ENCODE measurements at places on chromosomes 12 and 14. TPM values are rescaled to one million over a fixed set of nuclear protein-coding genes. Genes with fewer than 3 reads are reported as not detected.

The NAP1L1 gene
- 255 TPM for total RNA-seq

The NR4A1 gene
- 238 TPM for total RNA-seq

The CD69 gene
- total RNA-seq: 2.6 TPM

The RPL10L gene
- total RNA-seq: not detected

The IRAK3 gene
- total RNA-seq: 15.8 TPM

GRCh38 chr12:96502949-96503532, 13.7 kb downstream of the CFAP54 start:
- no peaks in the 10 kb centered on the region for H3K4me1 ChIP-seq
- H3K27me3 ChIP-seq: no peaks in the 10 kb centered on the region
- peak overlapping the region; percentile 0 for H3K27ac ChIP-seq

DNA sequence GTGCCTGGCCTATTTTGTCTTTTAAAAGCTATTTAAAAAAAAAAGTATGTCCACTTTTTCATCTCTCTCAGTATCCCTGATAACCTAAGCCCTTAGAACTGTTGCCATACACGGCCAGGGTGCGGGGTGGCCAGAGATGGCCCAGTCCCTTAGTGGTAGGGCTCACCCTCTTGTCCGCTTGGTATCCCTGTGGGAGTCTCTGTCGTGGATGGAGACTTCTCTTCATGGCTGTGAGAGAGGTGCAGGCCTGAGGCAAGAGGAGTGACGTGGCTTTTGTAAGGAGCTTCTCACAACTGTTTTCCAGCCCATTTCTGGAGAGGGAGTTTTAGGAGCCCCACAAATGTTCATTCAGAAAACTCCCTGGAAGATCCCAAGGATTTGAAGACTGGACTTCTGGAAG, 26.8 kb downstream of the XRCC3 start:
- no peak overlapping the region for H3K27ac ChIP-seq
- no peak for DNase-seq
- H3K27me3 ChIP-seq: no peaks in the 10 kb centered on the region
- H3K36me3 ChIP-seq: peaks cover 49% of the 10 kb centered on the region

DNA sequence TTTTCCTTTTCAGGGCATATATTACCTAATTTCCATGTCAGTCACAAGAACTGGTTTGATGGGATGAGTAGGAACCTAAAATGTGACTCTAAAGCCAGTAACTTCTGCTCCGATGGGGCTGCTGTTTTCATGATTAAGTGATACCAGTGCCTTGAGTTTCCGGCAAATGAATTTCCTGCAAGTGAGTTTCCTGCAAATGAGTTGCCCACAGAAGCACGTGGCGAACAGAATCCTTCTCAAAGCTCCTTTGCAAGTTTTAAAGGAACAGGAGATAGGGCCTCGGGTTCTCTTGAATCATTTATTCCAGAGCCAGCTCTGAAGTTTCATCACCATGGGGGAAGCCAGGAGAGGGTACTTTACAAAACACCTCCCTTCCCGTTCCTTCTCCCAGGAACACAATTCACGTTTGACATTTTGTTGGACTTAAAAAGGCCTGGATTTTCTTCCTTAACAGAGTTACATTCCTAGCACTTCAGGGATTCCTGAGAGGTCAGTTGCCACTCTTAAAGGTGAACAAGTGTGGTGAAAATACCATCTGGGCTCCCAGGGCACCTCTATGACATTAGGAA, 2.2 kb upstream of the PPTC7 start:
- no peaks in the 10 kb centered on the region for H3K36me3 ChIP-seq
- no peak for DNase-seq
- H3K27ac ChIP-seq: peak overlapping the region; percentile 68
- H3K4me1 ChIP-seq: no peaks in the 10 kb centered on the region
- H3K4me3 ChIP-seq: no peak overlapping the region

DNA sequence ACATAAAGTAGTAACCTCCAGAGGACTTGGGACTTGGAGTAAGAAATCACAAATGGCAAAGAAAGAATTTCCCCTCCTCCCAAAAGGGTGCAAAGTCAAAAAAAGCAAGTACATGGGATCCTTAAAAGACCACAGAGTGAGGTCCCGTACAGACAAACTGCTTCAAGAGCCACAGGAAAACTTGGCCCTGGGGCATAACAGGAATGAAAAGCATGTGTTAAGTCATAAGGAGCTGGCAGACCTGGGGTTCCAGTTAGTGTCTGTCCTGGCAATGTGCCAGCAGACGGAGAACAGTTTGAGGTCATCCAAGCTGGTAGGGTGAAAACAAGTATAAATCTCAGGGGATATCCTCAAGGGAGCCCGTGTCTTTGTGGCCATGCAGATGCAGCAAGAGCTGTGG, 73.2 kb downstream of the HSD17B6 start:
- H3K27me3 ChIP-seq: no peaks in the 10 kb centered on the region
- H3K4me3 ChIP-seq: no peak overlapping the region
- peaks cover 30% of the 10 kb centered on the region for H3K4me1 ChIP-seq
- H3K27ac ChIP-seq: no peak overlapping the region
- no peaks in the 10 kb centered on the region for H3K36me3 ChIP-seq
- DNase-seq: no peak

GRCh38 chr14:35340616-35341453, 48.7 kb downstream of the PSMA6 start:
- DNase-seq: no peak
- peak overlapping the region; percentile 33 for H3K4me3 ChIP-seq
- peak overlapping the region; percentile 96 for H3K27ac ChIP-seq
- peaks cover 72% of the 10 kb centered on the region for H3K4me1 ChIP-seq
- no peaks in the 10 kb centered on the region for H3K27me3 ChIP-seq
- no peaks in the 10 kb centered on the region for H3K36me3 ChIP-seq

DNA sequence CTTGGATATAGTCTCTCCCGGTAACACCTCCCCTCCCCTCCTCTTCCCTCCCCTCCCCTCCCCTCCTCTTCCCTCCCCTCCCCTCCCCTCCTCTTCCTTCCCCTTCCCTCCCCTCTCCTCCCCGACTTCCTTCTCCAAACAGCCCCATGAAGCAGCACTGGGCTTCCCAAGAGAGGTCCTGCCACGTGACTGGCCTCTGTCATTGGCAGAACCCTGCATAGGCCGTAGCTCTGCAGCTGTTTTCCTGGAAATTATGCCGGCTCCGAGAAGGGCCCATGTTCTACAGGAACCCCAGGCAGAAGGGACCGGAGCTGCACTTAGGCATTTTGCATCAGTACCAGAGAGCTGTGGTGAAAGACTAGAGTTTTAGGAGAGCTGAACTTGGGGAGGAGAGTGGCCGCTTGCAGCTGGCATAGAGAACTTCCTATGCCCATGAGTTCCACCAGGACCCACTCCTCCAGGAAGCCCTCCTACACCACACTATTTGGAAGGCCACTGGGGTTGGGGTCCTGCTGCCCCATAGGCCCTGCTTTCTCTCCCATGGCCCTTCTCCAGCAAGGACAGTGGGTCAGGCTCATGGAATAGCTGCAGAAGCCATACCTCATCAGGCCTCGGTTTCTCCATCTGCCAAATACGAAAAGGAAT, 5.1 kb upstream of the TNFAIP2 start:
- peak; percentile 86 for DNase-seq
- peak overlapping the region; percentile 68 for H3K27ac ChIP-seq
- no peaks in the 10 kb centered on the region for H3K27me3 ChIP-seq
- no peak overlapping the region for H3K4me3 ChIP-seq
- no peaks in the 10 kb centered on the region for H3K4me1 ChIP-seq
- H3K36me3 ChIP-seq: no peaks in the 10 kb centered on the region

DNA sequence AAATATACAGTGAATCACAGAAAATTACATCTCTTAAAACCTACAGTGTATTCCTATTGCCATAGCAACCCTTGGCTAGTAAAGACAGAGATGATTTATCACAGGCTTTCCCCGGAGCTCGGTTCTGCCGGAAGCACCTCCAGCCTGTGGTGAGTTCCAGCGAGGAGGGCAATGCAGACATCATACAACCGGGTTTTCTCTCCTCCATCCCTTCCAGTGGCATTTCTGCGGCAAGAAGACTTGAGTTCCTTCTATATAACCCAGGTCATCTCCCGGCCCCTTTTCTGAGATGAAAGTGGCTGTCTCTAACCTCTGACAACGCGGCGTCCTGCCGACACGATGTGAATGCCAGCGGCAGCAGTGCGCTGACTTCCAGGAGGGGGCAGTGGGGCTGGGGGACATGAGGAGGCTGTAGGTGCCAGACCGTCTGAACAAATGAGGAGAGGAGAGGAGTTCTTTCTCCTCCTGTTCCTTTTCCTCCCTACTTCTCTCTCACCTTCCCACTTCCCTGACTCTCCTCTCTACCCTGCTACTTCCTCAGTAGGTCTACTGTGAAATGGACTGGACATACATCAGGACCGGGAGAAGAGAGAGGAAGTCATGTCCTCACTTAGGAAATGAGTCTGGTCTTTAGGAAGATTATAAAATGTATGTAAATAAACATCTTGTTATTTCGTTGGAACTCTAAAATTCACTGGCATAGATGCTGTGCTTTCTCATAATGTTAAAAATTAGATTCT, 68.6 kb upstream of the MAX start:
- H3K4me3 ChIP-seq: peak overlapping the region; percentile 27
- DNase-seq: no peak
- H3K27ac ChIP-seq: no peak overlapping the region
- no peaks in the 10 kb centered on the region for H3K4me1 ChIP-seq

DNA sequence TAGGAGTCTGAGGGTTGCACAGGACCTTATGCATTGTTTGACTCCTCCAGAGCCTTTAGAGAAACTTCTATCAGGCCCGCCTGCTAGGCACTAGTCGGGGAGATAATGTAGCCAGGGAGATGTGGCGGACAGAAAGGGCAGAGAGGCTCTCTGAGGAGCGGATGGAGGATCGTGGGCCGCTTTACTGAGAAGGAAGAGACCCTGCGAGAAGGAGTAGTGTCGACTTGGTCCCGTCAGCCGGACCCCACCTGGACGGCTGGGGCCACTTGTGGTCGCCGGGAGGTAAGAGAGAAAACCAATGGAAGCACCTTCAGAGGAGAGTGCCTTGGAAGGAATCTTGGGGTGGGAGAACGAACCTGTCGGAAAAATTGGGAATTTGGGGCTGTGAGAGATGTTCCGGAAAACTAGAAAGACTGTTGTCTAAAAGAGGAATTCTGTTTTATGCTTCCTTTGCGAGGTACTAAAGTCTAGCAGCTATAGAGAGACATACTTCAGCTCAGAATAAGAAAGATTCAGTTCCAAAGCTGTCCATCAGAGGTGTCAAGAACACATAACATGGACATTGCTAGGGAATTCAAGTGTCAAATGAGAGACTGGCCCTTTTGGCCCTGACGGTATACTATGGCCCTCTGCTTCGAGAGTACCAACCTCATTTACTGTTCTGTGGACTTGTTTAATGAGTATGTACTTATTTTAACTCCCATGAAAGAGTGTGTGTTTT, 660 bp upstream of the MCRS1 start:
- no peak for DNase-seq
- H3K4me1 ChIP-seq: peaks cover 58% of the 10 kb centered on the region
- no peaks in the 10 kb centered on the region for H3K27me3 ChIP-seq
- peak overlapping the region; percentile 91 for H3K27ac ChIP-seq
- peaks cover 12% of the 10 kb centered on the region for H3K36me3 ChIP-seq
- H3K4me3 ChIP-seq: peak overlapping the region; percentile 82

- no peak overlapping the region for H3K27ac ChIP-seq
- no peak overlapping the region for H3K4me3 ChIP-seq
- H3K36me3 ChIP-seq: no peaks in the 10 kb centered on the region
- no peaks in the 10 kb centered on the region for H3K27me3 ChIP-seq
- no peak for DNase-seq
These were observed 50.5 kb downstream of the KRT80 start for GRCh38 chr12:52141306-52141705.

DNA sequence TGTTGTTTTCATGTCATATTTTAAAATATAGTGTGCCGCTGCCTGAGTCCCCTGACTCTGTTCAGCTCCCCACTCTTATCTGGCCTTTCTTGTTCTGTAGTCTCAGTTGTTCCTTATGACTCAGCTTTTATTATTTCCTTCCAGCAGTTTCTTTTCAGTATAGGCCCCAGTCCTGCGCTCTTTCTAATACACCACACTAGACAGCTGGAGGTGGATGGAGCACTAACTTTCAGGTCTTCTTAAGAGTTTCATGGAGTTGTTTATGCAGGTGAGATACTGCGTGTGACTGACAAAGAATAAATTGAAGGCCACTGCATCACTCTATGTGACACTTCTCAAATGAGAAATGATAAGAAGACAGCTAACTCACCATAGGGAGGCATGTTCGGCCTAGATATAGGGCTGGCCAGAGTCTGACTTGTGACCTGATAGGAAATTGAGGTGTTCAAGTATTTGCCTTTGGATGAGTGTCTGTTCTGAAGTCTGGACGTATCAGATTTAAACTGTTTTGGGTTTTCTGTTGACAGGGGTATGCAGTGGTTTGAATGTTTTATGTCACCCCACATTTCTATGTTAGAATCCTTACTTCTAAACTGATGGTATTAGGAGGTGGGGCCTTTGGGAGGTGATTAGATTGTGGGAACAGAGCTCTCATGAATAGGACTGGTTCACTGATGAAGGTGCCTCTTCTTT, 60.8 kb upstream of the CLMN start:
- H3K36me3 ChIP-seq: no peaks in the 10 kb centered on the region
- H3K27me3 ChIP-seq: no peaks in the 10 kb centered on the region
- no peak overlapping the region for H3K27ac ChIP-seq

DNA sequence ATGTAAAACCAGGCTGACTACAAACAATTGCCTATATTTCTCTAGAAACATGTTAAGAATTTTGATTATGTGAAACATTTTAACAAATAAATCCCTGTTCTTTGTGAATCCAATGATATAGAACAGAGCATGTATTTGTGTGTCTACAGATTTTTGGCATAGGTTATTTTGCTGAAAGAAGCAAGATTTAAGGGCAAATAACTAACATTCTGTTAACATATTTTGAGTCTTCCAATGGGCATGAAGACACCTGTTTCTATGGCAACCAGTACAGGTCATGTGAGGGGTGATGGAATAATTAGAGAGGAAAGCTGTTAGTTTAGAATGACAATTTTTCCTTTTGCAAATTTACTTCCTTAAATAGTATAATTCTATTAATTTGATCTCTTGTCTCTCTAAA, 8.8 kb downstream of the ART4 start:
- no peaks in the 10 kb centered on the region for H3K36me3 ChIP-seq
- no peak overlapping the region for H3K4me3 ChIP-seq
- peaks cover 32% of the 10 kb centered on the region for H3K4me1 ChIP-seq
- H3K27me3 ChIP-seq: no peaks in the 10 kb centered on the region
- no peak for DNase-seq

- no peaks in the 10 kb centered on the region for H3K4me1 ChIP-seq
- H3K36me3 ChIP-seq: no peaks in the 10 kb centered on the region
- H3K27me3 ChIP-seq: no peaks in the 10 kb centered on the region
- H3K4me3 ChIP-seq: no peak overlapping the region
- no peak overlapping the region for H3K27ac ChIP-seq
These were observed 21.6 kb downstream of the SPATS2 start for GRCh38 chr12:49388682-49389386.

DNA sequence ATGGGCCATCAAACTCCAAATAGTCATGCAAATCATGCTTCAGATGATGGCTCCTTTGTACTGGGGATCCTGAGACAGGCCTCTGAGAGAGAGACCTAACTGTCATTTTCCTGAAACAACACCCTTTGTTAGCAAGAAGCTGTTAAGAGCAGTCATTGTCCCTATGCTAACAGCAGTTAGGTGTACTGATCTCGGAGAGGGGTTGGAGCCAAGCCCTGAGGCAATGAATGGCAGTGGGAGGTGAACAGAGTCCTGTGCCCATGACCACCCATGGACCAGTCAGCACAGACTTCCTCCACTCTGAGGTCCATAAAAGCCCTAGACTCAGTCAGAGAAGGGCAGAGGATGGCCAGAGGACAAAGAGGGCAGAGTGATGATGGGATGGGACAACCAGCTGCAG, 747.6 kb upstream of the LRFN5 start:
- H3K27ac ChIP-seq: no peak overlapping the region
- H3K4me1 ChIP-seq: no peaks in the 10 kb centered on the region
- no peak overlapping the region for H3K4me3 ChIP-seq
- DNase-seq: no peak

- DNase-seq: no peak
- H3K36me3 ChIP-seq: no peaks in the 10 kb centered on the region
- H3K27me3 ChIP-seq: no peaks in the 10 kb centered on the region
- H3K27ac ChIP-seq: no peak overlapping the region
- H3K4me3 ChIP-seq: no peak overlapping the region
- no peaks in the 10 kb centered on the region for H3K4me1 ChIP-seq
These were observed 188.2 kb downstream of the TMTC2 start for GRCh38 chr12:82874945-82875344.

All from right atrium auricular region (tissue), 2 donors.